ENCODE measurements at places on chromosomes 16 and 17.

- DNase-seq: peak; percentile 75
These were observed 688 bp downstream of the CRK start for GRCh38 chr17:1455291-1455796.

GRCh38 chr17:62717889-62718288 lies 90.2 kb downstream of the MARCHF10 start:
- DNase-seq: no peak

GRCh38 chr16:22924492-22924891 lies 110.5 kb downstream of the HS3ST2 start:
- no peak for DNase-seq

- no peak for DNase-seq
These were observed 14.4 kb downstream of the TENT4B start for GRCh38 chr16:50167556-50167955.

Data from activated CD8-positive, alpha-beta memory T cell treated with anti-CD3 and anti-CD28 coated beads, Interleukin-2, amount 50 U/mL, for 48 hours (primary cell).